ENCODE measurements at places on chromosomes 7 and 10. TPM values are rescaled to one million over a fixed set of nuclear protein-coding genes. Genes with fewer than 3 reads are reported as not detected.

- DNase-seq, result no peak
Observed at GRCh38 chr7:30788640-30789333, 17.6 kb downstream of the MINDY4 start.

GRCh38 chr7:111568419-111568818, 6.1 kb upstream of the IMMP2L start:
- DNase-seq, result no peak

DNA sequence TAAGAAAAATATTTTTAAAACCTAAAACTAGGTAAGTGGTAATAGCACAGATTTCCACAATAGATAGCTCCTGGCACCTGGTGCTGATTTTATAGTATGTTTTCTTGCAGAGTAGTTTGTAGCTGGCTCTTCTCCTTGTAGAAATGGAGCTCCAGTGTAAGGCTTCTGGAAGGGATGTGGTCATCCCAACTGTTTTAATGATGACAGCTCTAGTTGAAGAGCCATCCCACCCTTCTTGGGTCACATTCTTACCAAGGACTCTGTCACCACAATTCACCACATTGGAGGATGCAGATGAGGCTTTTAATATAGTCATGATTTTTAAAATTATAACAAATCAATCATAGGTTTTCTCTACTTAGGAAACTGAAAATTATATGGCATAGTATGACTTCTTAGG, 31.0 kb downstream of the TES start:
- DNase-seq, result no peak

The AASS gene
- 53.9 TPM for total RNA-seq

The DEPP1 gene
- total RNA-seq, result 73.8 TPM

DNA sequence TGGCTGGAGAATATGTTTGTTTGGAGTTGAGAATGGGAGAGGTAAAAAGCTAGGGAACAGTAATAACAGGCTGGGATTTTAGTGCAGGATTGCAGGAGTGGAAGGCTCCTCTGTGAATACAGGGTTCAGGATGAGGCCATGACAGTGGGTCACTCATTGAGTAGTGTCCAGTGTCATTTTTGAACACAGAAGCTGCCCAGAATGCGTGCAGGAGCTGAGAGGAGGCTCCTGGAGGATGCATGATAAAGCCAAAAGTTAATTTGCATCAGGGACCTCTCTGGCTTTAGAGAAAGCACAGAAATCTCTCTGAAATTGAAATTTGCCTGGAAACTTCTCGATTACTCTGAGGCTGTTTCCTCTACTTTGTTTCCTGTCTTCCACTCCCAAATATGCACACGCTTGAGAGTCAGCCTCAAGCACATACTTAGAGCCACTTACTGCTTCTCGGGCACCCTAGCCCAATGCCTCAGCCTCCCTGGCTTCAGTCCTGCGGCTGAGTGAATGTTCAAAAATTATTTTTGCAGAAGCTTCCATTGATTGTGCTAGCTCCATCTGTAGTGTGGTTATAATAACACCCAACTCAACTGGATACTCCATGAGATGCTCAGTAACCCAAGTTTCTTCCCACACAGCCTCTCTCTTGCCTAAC, 1.8 kb upstream of the GALNT17 start:
- DNase-seq, result no peak

The ADAM12 gene
- 82.7 TPM for total RNA-seq

- DNase-seq, result no peak
Observed at GRCh38 chr10:23694921-23695824, 256.3 kb downstream of the OTUD1 start.

- no peak for DNase-seq
Observed at GRCh38 chr10:128538671-128539070, 412.4 kb upstream of the MKI67 start.

- no peak for DNase-seq
Observed at GRCh38 chr10:95537542-95537927, 23.6 kb downstream of the SORBS1 start.

The BET1 gene
- total RNA-seq, result 48.3 TPM

- DNase-seq, result no peak
Observed at GRCh38 chr7:101870361-101871062, 53.1 kb downstream of the CUX1 start.

DNA sequence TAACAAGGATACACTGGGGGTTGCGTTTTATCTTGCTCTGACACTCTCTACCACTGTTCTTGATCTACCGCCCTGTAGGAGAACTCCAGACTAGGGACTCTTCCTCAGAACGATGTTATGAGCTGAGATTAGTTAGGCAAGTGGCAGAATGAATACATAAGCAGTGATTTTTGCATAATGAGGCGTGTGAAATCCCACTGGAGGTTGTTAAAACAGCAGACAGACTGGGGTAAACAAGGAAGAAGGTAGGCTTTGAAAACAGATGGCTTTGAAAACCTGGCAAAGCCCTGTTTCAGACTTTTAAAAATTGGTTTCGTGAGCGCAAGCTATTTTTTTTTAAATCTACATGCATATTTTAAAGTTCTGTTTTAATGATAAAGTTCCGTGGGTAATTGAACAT, 785.2 kb downstream of the TYW1 start:
- no peak for DNase-seq

DNA sequence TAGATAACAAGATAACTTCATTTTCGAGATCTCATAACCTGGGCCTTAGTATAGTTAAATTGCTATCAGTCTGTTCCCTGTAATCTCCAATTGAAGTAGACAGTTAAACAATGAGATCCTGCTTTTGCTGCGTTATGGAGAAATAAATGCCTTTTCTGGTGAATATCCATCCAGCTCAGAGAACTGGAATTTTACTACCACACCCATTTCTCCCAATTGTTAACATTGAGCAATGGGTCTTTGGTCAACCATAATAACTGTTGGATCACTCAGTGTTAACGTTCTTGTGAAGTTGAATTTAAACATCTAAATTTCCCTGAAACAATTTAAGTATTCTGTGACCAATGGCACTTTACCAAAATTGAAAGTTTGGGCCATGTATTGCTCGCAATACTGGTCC, 3.0 kb downstream of the CALU start:
- DNase-seq, result peak; percentile 95

DNA sequence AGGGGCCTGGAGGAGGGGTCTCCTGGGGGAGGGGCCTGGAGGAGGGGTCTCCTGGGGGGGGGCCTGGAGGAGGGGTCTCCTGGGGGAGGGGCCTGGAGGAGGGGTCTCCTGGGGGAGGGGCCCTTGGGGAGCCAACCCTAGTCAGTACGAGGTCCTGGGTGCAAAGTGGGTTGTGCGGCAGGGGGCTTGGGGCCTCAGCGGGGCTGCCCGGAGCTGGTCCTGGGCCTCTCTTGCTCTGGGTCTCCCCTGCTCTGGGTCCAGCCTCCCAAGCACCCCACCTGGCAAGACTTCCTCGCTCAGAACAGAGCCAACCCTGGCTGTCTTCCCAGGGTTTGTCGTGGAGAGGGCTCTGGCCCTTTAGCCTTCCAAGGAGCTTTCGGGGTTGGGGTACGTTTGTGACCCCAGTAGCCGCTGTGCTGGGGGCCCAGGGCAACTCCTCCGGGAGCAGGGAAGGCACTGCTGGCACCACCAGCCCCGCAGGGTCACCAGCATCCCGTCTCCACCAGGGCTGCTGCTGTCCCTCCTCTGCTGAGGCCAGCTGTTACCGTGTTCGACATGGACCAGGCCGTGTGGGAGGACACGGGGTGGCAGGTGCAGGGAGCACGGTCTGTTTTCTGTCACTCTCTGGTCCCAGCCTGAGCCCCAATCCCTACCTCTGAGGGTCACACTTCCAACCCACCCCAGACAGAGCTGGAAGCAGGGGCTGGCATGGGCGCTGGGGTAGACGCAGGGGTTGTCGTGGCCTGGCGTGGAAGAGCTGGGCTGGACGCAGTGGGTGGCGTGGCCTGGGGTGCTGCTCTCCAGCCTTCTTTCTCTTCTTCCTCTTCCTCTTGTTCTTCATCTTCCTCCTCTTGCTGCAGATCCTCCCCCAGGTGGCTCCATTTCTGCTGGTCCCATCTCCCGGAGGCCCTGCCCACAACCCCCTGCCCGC, 22.8 kb downstream of the PWWP2B start:
- DNase-seq, result no peak

The TUBB8 gene
- not detected for total RNA-seq

- no peak for DNase-seq
Observed at GRCh38 chr10:110389255-110389654, 84.5 kb upstream of the SMNDC1 start.

The GPR146 gene
- total RNA-seq, result 1.2 TPM

GRCh38 chr10:72375585-72375984, 20.9 kb upstream of the DNAJB12 start:
- DNase-seq, result no peak

DNA sequence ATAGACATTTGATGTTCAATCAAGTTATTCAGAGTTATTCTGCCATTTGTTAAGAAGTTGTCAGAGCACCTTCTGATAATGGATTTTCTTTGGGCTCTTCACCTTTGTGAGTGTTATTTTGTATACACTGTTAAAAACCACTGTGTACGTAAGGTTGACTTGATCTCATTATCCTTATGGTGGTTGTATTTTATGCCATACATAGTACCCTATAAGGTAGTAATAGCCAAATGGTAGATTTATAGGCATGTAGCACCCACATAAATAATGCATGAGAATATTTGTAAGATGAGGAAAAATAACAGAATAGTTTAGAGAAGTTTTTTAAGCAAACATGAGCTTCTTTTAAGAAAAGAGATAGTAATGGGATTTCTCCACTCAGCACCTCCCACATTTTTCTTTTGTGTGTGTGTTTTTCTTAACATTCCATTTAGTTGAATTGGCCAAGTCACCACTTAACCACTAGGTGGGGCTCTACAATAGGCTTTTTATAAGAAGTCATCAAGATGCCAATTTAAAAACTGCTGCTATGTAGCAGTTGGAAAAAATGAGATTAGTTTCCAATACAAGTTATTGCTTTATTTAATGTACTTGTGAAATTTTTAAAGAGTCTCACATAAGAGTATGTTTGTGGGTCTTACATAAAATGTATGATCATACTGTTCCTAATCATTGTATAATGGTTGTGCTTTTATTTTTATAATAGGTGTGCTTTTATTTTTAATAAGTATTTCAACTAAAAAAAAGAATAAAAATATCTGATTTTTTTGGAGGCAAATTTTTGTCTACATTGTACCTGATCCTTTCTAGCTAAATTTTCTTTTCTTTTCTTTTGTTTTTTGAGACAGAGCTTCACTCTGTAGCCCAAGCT, 41.1 kb upstream of the STMP1 start:
- peak; percentile 95 for DNase-seq

DNA sequence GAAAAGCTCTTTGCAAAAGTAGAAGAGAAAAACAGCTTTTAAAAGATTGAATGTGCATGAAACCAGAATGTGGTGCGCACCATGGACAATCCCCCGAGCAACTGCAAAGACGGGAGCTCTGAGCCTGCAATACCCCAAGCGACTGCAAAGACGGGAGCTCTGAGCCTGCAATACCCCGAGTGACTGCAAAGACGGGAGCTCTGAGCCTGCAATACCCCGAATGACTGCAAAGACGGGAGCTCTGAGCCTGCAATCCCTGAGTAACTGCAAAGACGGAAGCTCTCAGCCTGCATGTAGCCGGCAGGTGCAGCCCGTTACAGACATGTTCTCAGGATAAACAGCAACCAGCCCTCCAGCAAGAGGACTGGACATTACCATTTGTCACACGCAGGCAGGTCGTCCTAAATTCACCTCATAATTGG, 6.2 kb downstream of the ZNF775 start:
- DNase-seq, result no peak

- no peak for DNase-seq
Observed at GRCh38 chr7:136030867-136031318, 53.7 kb upstream of the MTPN start.

DNA sequence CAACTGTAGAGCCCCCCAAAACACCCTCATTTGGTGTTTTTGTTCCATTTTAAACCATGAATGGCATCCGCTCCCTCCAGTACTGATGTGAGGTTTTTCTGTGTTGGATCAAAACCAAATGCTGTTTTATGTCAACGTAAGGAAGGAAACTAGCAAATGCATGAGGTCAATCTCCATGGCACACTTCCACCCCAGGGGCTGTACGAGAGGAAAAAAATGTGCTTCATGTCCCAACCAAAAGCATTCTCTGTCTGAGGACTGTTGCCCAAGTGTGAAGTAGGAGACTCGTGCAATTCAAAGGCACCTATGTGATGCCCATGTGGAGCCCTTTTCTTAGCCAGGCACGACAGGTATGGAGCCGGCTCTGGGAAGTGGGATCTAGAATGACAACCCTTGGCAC, 180.3 kb upstream of the MKI67 start:
- DNase-seq, result no peak

DNA sequence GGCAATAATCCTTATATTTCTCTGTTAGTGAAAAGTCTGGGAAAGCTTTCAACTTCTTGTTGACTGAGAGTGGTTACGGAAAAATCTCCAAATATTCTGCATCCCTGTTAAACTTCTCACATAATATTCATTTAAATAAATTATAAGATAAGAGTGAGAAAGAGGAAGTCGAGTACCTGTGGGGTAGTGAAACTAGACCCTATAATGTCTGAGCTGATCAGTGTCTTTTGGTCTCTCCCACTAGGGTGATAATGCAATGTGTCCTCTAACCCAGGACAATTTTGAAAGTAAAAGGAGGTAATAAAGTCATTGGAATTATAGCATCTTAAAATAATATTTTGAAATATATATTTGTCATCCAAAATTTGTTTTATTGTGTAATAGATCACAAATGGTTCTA, 2.1 kb upstream of the AGR3 start:
- no peak for DNase-seq

DNA sequence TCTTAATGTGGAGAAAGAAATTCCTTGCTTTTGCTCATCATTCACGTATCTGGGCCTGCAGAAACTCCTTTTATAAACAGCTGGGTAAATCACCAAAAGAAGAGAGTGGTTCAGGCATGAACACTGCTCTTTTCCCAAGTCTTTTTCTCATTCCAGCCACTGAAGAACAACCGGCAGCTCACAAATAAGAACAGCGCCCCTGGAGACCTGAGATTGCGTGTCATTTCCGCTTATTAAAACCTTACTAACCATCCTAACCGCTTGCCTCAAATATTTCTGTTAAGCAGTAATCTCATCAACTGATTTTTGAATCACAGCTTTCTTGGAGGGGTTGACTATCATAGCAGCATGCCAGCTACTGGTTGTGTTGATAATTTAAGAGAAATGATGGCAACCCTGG, 213.0 kb upstream of the PLXNA4 start:
- no peak for DNase-seq

DNA sequence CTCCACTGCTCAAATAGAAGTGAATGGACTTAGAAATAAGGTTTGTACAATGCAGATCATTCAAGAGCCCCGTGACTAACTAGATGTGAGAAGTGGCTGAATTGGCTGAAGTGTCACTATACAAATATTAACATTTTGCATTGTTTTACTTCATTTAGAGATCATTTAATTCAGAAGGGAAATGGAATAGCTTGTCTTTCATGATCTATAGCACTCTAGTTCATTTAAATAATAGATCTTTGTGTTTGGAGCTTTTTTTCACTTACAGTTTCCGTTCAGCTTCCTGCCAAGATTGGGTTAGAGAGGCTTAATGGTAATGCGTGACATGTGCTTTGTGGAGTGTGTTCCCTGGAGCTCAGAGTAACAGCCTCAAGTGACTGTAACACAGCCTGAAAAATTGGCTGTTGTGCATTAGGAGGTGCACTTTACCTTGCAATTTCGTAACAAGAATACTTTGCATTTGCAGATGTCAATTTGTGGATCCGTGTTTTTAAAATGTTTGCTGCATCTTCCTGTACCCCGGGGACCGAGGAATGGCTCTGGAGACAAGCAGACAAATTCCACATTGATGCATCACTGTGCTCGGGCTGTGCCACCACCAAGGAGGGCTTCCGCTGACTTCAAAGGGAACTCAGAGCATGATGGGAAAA, 170.3 kb downstream of the NRP1 start:
- DNase-seq, result no peak

GRCh38 chr7:122143376-122143750, 686 bp downstream of the AASS start:
- DNase-seq, result peak; percentile 34

The COBL gene
- total RNA-seq, result not detected

GRCh38 chr7:157150882-157151281, 12.2 kb downstream of the UBE3C start:
- DNase-seq, result peak; percentile 60

Data from fibroblast of the aortic adventitia (primary cell).